ENCODE measurements at places on chromosomes 12 and 14.

- no peak for DNase-seq
Observed at GRCh38 chr14:54622192-54622958, 55.4 kb downstream of the SAMD4A start.

DNA sequence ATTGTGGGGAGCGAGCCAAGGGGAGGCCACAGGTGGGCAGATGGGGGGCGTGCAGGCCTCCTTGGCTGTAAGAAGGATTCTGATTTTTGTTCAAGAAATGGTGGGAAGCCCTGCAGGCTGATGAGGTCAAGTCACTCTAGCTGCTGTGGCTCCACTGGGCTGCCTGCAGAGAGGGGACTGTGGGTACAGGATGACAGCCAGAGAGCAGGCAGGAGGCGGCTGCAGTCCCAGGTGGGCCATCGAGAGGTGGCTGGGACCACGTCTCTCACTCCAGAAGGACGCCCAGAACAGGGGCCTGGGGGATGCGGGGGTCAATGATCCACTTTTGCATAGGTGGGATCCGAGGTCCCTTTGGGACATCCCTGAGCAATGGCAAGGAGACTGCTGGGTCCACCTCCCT is 9.1 kb downstream of the NCOR2 start:
- no peak for DNase-seq

GRCh38 chr14:77130386-77130785 is 11.2 kb downstream of the ZDHHC22 start:
- no peak for DNase-seq

DNA sequence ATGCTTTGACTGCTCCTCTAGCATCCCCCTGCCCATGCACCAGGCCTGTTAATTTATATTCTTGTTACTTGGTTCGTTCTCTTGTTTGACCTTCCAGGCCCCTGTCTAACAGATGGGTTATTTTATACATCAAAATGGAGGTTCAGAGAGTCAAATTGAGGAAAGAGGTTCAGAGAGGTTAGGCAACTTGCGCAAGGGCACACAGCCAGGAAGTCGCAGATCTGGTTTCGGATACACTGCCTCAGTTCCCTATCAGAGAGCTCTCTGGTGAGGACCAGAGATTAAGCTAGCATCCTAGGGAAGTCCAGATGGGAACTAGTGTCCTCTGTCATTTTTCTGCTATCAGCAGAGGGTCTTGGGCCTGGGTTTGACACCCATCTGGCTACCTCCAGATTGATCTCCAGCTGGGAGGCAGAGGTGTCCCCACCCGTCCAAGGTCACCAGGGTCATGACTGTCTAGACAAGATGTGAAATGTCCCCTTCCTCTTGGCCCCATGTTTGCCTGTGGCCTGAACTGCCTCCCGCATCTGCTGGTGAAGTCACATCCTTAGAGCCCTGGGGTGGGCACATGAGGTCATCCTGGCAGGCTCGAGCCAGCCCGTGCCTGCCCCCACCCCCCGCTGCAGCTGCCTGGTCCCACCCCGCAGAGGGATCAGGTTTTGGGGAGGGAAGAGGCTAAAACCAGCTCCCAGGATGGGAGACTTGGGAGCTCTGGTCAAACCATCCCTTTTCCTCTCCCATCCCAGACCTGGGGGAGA is 84.3 kb upstream of the NCOR2 start:
- DNase-seq = no peak

DNA sequence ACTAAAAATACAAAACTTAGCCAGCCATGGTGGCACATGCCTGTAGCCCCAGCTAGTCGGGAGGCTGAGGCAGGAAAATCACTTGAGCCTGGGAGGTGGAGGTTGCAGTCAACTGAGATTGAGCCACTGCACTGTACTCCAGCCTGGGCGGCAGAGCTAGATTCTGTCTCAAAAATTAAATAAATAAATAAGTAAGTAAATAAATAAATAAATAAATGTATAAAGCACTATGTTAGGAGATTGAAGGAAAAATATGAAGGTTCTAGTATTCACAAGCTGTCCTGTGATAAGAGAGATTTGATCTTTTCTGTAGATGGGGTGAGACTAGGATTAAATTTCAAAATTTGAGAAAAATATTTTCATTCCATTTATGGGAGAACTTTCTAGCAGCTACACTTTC is 5.7 kb downstream of the DNAJC22 start:
- DNase-seq = no peak

- DNase-seq = no peak
Observed at GRCh38 chr12:28026701-28027100, 54.2 kb upstream of the PTHLH start.

DNA sequence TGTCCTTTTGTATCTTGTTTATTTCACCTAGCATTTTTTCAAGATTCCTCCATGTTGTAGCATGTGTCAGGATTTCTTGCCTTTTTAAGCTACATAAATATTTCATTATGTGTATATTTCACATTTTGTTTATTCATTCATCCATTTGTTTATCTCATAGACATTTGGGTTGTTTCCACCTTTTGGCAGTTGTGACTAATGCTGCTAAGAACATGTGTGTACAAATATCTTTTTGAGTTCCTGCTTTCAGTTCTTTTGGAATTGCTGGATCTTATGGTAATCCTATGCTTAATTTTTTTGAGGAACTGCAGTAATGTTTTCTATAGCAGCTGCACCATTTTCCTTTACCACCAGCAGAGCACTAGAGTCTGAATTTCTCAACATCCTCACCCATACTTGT is 62.4 kb downstream of the SCN8A start:
- no peak for DNase-seq

- no peak for DNase-seq
Observed at GRCh38 chr12:21666722-21667121, 9.1 kb upstream of the LDHB start.

DNA sequence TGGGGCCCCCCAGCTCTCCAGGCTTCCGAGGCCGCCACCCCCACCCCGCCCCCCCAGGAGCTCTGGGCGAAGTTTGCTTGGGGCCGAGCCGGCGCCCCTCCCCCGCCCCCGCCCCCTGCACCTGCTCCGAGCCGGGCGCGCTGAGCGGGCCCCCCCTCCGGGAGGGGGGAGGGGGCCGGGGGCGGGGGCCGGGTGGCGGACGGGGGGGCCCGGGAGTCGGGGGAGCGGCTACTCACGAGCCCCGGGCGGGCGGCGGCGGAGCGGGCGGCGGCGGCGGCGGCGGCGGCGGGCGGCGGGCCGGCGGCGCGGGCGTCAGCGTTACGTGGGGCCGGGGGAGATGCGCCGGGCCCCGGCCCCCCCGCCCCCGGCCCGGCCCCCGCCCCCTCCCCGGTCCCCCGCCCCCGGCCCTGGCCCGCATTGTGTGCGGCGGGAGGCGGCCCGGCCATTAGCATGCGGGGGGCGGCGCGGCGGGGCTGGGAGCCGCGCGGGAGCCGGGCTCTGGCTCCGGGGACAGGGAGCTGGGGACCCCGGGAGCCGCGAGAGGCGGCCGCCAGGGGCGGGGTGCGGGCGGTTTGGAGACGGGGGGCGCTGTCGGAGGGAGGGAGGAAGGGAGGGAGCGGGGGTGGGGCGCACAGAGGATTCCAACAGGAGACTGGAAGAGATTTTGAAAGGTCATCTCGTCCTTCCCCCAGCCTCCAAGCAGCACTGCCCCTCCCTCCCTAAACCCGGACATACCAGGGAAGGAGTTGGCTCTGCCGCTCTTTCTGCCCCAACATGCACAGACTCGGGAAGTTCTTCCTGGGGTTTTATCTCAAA is at the start of gene ZNF219:
Gene ZNF219 (minus strand): TSS at position 580 of the 816 bp plus-strand sequence. CDS start 5,064 bp downstream, outside the sequence.
- DNase-seq = peak; percentile 44

- DNase-seq = no peak
Observed at GRCh38 chr14:101600891-101601605, 39.8 kb downstream of the DIO3 start.

DNA sequence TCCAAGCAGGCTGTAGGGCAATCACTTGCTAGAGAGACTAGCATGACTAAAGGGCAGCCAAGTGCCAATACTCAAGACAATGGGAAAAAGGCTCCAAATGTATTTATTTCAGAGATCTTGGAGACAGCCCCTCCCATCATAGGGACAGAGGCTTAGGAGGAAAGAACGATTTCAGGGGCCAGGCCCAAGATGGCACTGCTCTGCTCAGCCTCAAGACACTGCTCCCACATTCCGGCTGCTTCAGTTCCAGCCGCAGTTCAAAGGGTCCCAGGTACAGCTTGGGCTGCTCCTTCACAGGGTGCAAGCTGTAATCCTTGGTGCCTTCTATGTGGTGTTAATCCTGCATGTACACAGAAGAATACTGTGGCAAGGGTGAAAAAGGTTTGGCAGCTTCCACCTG is 19.4 kb upstream of the OR4K5 start:
- no peak for DNase-seq

DNA sequence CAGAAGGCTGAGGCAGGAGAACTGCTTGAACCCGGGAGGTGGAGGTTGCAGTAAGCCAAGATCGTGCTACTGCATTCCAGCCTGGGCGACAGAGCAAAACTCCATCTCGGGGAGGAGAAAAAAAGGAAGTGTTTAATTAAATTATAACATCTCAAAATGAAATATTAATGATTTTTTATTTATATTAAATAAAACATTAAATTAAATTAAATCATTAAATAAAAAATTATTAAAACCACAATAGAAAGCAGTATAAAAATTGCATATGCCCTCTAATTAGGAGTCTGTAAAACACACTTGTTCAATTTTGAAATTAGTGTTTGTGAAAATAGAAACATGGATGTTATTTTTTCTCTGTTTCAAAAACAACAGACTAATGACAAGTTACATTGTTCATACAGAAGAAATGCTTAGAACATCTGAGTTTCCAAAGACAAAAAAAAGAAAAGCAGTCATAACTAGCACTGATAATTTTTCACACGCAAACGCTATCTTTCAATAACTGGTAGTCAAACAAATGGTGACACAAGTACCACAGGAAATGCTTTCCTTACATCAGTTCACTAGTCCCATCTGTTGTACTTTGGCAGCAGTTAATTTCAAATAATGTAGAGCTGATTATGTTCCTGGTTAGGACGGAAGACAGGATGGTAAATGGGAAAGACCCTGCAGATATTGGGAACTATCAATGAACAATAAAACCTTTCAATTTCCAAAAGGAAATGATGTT is 54.9 kb downstream of the HECTD4 start:
- DNase-seq = no peak

DNA sequence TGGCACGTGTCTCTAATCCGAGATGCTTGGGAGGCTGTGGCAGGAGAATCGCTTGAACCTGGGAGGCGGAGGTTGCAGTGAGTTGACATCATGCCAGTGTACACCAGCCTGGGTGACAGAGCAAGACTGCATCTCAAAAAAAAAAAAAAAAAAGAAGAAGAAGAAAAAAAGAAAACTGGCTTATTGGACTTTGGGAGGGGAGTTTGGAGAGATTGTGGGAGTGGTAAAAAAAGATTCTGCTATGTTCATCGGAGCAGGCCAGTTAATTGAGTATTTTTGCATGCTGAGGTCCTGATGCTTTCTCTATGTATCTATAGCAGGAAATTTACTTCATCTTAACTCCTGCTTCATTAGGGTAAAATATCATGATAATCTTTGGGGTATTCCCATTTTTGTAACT is 11.6 kb downstream of the CNOT2 start:
- DNase-seq = no peak

DNA sequence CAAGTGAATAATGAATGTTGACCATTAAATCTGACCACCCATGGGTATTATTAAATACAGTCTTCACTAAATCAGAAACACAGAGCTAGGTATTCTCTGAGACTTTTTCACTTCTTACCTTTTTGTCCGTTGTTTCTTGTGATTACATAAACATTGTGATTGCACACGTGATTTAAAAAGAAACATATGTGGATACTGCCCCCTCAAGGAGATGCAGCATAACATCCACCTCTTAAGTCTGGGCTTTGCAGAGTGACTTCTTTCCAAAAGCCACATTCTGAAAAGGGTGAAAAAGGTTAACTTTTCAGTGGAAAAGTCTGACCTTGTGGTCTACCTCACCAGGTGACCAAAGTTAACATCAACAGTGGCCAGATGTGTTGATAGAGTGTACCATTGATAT is 185.5 kb upstream of the FAR2 start:
- peak; percentile 58 for DNase-seq

GRCh38 chr12:6062757-6063735 is 61.4 kb downstream of the VWF start:
- DNase-seq = peak; percentile 26

- no peak for DNase-seq
Observed at GRCh38 chr12:106601496-106601895, 18.7 kb downstream of the RFX4 start.

DNA sequence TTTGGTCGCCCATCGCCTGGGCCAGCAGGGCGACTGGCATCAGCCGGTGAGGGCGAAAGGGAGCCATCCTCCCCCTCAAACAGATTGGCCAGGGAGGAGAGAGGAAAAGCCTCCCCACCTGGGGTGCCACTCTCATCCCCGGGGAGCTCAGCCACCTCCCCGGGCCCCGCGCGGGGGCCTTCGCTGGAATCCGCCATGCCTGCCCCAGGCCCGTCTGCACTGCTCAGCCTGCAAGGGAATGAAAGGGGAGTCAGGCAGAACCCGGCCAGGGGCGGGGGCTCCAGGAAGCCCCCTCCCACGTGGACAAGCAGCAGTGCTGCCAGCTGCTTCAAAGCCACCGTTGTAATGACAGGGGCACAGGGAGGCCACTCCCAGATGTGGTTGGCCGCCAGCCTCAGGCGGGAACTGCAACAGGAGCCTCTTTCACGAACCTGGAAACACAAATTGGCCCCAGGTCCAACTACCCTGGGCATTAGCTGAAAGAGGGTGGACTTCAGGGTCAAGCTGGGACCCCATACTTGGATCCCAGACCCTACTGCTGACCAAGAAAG is 18.5 kb downstream of the TRPV4 start:
- DNase-seq = peak; percentile 12

- DNase-seq = no peak
Observed at GRCh38 chr14:68684466-68685418, 108.1 kb downstream of the ZFP36L1 start.

DNA sequence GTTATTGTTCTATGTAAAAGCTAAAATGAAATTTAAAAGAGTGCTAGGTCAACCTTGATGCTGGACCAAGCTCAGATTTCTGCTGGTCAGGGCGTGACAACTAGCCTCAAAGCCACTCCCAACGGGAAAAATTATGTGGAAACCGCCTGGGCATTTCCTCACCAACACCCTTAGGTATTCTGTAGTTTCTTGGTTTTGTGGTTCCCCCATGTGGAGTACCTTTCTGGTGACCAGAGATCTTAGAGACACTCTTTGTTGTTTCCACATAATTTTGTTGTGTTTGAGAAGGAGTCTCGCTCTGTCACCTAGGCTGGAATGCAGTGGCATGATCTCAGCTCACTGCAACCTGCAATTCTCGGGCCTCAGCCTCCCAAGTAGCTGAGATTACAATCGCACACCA is 119.9 kb downstream of the DENND5B start:
- DNase-seq = no peak

GRCh38 chr14:38931969-38932652 is 170.9 kb downstream of the SEC23A start:
- DNase-seq = no peak

DNA sequence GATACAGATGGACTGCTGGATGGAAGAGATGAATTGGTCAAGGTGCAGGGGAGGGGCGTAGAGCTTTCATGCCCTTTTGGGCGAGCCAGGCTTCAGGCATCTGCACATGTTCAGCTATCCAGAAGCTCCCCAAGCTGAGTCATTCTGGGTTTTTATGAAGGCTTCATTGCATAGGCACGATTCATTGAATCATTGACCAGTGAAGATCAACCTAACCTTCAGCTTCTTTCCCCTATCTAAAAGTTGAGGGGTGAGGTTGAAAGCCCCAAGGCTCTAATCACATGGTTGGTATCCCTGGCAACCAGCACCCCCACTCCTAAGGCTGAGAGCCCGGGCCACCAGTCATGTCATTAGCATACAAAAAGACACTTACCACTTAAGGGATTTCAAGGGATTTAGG is 36.3 kb downstream of the RPS29 start:
- no peak for DNase-seq

All from hematopoietic multipotent progenitor cell (in vitro differentiated cells).